GM23248 (cell line): ENCODE measurements at places on chromosomes 6 and 20. TPM values are rescaled to one million over a fixed set of nuclear protein-coding genes. Genes with fewer than 3 reads are reported as not detected.

DNA sequence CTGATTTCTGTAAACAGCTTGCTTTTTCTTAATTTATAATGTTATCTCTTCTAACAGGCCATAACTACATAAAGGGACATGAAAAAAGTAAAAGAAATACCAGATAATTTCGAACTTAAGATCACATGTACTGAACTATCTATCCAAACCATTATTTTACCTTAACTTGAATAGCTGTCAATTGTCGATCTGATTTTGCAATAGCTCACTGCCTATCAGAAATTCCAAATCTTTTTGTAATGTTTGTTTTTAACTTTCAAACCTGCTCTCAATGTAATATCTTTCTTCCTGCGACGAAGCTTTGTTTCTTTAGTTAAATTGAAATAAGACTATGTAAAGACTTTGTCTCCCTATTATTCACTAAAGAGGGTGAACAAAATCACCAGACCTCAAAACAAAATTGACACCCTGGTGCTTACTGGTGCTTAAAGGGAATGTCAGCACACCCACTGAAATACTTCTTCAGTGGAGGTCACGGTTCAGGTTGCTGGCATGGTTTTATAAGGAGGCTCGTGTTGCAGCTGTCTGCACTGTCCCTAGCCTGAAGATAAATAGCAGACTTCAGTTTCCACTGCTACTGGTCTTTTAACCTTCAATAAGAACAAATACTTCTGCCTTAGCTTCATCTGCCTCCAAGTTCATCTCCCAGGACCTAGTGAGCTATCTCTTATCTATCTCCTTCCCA lies 117.5 kb upstream of the QKI start:
- H3K4me1 ChIP-seq = no peaks in the 10 kb centered on the region
- H3K4me3 ChIP-seq = no peak overlapping the region
- DNase-seq = no peak
- no peak overlapping the region for H3K27ac ChIP-seq
- no peaks in the 10 kb centered on the region for H3K36me3 ChIP-seq

DNA sequence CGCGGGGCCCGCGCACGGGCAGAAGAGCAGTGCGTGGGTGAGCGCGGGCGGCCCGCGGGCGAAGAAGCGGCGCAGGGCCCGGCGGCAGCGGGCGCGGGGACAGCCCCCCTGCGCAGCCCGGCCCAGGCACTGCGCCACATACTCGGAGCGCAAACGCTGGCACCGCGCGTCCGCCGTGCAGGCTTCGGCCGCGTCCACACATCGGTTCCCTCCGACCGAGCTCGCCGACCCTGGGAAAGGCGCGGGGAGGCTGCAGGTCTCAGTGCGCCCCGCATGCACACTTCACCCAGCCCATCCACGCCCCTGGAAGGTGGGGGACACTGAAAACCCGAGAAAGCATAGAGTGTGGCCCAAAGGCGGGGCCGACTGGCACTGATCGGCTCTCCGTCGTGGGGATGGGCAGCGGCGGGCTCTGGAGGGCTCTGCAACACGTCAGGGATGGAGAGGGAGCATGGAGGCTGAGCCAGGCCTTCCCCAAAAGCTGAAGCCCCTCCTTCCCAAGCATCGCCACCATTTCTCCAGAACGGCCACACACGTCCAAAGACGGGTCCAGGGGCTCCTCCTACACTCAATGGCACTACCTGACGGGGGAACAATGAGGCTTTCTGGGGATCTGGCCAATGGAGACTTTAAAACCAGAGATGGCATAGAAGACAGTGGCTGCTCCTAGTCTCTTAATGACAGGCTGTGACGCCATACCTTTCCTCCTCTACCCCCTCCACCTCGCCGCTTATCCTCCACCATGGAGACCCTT lies 2.0 kb downstream of the GFRA4 start:
- no peaks in the 10 kb centered on the region for H3K36me3 ChIP-seq
- no peaks in the 10 kb centered on the region for H3K4me1 ChIP-seq
- no peak overlapping the region for H3K27ac ChIP-seq
- peaks cover 31% of the 10 kb centered on the region for H3K27me3 ChIP-seq
- DNase-seq = peak; percentile 14

GRCh38 chr6:48021904-48022303 lies 89.1 kb downstream of the PTCHD4 start:
- H3K27me3 ChIP-seq = no peaks in the 10 kb centered on the region
- H3K27ac ChIP-seq = no peak overlapping the region
- H3K36me3 ChIP-seq = no peaks in the 10 kb centered on the region

The BPIFA3 gene
- total RNA-seq = not detected in 2 replicates

GRCh38 chr6:25944688-25945574 lies 14.4 kb upstream of the SLC17A2 start:
- H3K4me3 ChIP-seq = no peak overlapping the region
- no peak overlapping the region for H3K27ac ChIP-seq
- H3K4me1 ChIP-seq = no peaks in the 10 kb centered on the region

- H3K27ac ChIP-seq = 0 out of 2 replicates have a peak overlapping the region, but pooled peaks have one; percentile 75
- no peaks in the 10 kb centered on the region for H3K36me3 ChIP-seq
- peaks cover 18% of the 10 kb centered on the region for H3K27me3 ChIP-seq
- peaks cover 6% of the 10 kb centered on the region; the same call in 1 of the 2 replicates for H3K4me1 ChIP-seq
- no peak for DNase-seq
These were observed 1.1 kb upstream of the ULBP1 start for GRCh38 chr6:149962461-149963211.

The SLC52A3 gene
- not detected in 2 replicates for total RNA-seq

GRCh38 chr20:24004471-24004870 lies 15.9 kb upstream of the GGTLC1 start:
- H3K27me3 ChIP-seq = peaks cover 2% of the 10 kb centered on the region
- no peaks in the 10 kb centered on the region for H3K36me3 ChIP-seq
- H3K4me1 ChIP-seq = no peaks in the 10 kb centered on the region
- H3K27ac ChIP-seq = no peak overlapping the region
